ENCODE measurements at places on chromosomes 2 and 18. TPM values are rescaled to one million over a fixed set of nuclear protein-coding genes. Genes with fewer than 3 reads are reported as not detected.

The ALPG gene
- 0.03 TPM for total RNA-seq

The DCC gene
- total RNA-seq = not detected

The SLC66A3 gene
- total RNA-seq = 35.7 TPM

The DOCK10 gene
- total RNA-seq = 32.6 TPM

The HRH4 gene
- not detected for total RNA-seq

The RSAD2 gene
- not detected for total RNA-seq

The NT5C1B gene
- total RNA-seq = not detected

The PKDCC gene
- total RNA-seq = 60.1 TPM

The ALPI gene
- not detected for total RNA-seq

The KYNU gene
- total RNA-seq = not detected

Measured in SJSA1 (cell line).